Fibroblast of lung (primary cell): ENCODE measurements at places on chromosomes 4 and X.

GRCh38 chr4:93764639-93765246 is 63.8 kb upstream of the ATOH1 start:
- DNase-seq = peak; percentile 72

DNA sequence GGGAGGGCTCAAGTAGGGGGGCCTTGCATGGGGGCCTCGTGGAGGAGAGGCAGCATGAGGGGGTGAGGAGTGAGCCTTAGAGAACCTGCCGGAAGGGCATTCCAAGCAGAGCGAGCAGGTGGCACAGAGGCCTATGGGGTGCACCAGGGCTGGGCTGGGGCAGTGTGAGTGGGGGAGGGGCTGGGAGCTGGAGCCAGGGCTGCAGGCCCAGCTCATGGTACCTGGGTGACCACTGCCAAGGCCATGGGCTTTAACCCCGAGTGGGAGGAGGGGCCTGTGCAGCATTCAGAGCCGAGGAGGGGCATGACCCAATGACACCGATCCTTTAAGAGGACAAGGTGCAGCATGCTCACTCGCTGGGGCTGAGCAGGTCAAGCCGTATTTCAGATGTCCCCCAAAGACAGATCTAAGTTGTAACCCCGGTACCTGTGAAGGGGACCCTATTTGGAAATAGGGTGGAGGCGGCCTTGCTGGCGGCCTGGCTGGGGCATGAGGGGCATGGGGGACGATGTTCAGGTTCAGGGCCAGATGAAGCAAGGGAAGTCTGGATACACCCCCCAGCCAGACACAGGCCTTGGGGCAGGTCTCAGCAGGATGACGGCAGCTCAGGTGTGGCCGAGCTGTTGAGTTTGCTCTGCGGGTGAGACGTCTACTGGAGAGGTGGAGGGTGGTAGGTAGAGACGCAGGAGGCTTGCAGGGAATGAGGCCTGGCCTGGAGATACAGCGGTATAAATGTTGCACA is 137.0 kb downstream of the CPZ start:
- no peak for DNase-seq

DNA sequence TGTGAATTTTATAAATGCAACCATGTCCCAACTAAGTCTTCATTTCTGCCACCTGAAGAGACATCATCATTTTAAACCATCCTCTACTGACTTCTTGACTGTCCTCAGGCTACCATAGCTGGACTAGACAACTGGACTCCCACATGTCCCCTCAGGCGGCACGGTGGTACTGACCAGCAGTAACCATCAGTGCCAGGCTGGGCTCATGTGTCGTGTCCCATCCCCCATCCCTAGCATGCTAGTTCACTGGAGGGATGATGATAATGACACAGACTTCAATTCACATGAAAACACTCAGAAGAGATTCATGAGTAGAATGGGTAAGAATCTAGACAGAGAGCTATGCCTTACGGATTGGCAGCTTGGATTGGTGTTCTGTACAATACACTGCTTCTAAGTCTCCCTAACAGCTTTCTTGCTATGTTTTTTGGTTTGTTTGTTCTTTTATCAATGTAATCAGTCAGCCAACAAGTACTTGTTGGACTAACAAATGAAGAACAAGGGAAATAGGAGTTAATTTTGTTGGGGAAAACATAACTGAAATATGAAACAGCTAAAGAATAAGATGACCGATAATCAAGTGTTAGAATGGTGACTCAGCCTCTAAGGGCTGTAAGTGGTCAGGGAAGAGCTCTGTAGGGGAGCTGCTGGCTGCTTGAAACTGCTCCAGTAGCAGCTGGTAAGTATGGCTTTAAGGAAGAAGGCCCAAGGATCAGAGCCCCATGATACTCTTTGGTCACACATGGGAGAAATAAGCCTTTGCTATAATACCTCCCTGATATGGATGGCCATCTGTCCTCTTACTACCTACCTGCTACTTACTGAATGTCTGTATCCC is 10.3 kb downstream of the ZDHHC9 start:
- peak; percentile 69 for DNase-seq

GRCh38 chr4:25913851-25914669 is at the start of gene SMIM20:
TSS of gene SMIM20 (plus strand) at chr4:25914220. CDS start at chr4:25914314, 94 bp downstream.
- DNase-seq = peak; percentile 93

DNA sequence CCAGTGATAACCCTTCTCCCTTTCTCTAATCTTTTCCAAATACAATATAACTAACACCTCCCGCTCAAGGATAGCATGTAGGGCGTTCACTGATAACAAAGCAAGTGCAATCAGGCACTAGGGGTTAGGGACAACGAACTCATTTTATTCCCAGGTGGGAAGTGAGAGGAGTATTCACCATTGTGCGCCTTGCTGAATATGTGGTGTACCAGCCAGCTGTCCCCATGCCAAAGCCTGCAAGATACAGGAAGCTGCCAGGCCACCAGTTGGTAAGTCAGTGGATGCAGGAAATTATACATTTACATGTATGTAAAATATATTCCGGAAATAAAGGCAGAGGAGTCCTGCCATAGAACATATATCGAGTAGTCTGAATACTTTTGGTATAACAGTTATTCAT is 6.3 kb upstream of the HPRT1 start:
- DNase-seq = no peak

GRCh38 chr4:42149004-42149403 is 3.5 kb downstream of the BEND4 start:
- DNase-seq = no peak

- DNase-seq = peak; percentile 68
Measured at GRCh38 chr4:32172761-32173160, 1452.6 kb downstream of the PCDH7 start.

GRCh38 chr4:129358571-129358970 is 262.6 kb downstream of the C4orf33 start:
- DNase-seq = peak; percentile 78
